Activated CD8-positive, alpha-beta T cell treated with anti-CD3 and anti-CD28 coated beads, Interleukin-2, amount 10 ng/mL, durations not matched to agents 7 days and 5 days (primary cell): ENCODE measurements at places on chromosomes 1 and 21. TPM values are rescaled to one million over a fixed set of nuclear protein-coding genes. Genes with fewer than 3 reads are reported as not detected.

GRCh38 chr1:24157918-24158481 lies 15.1 kb upstream of the IL22RA1 start:
- no peak for DNase-seq
- H3K4me1 ChIP-seq: peaks cover 4% of the 10 kb centered on the region
- no peak overlapping the region for H3K4me3 ChIP-seq
- H3K27me3 ChIP-seq: peaks cover 4% of the 10 kb centered on the region
- H3K36me3 ChIP-seq: peaks cover 2% of the 10 kb centered on the region
- no peak overlapping the region for H3K27ac ChIP-seq

DNA sequence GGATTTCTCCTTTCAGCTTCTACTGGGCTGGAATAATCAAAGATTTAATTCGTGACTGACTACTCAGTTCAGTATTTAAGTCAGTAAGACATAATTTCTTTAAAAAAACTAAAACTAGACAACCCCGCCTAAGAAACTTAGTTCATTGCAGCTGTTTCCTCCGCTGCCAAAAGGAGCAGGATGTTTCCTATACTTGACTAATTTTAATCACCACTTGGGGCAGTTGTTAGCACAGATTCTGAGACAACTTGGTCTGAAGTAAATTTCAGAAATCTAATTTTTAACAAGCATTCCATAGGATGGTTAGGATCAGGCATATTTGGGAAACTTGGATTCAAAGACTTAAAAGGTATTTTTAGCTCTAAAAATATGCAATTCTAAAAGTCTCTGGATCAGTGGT lies 34.0 kb downstream of the EPRS1 start:
- H3K27me3 ChIP-seq: no peaks in the 10 kb centered on the region
- H3K27ac ChIP-seq: no peak overlapping the region
- peaks cover 16% of the 10 kb centered on the region for H3K4me1 ChIP-seq

- H3K4me3 ChIP-seq: no peak overlapping the region
- no peak for DNase-seq
- H3K27ac ChIP-seq: no peak overlapping the region
- no peaks in the 10 kb centered on the region for H3K36me3 ChIP-seq
- H3K4me1 ChIP-seq: peaks cover 9% of the 10 kb centered on the region
These were observed 66.6 kb downstream of the BCAR3 start for GRCh38 chr1:93614986-93615581.

GRCh38 chr1:160739098-160739511 lies at the start of gene SLAMF7:
TSS of gene SLAMF7 (plus strand) at chr1:160739247. CDS start at chr1:160739302, 55 bp downstream.
- H3K27ac ChIP-seq: peak within 1 kb of the TSS; percentile 81
- peaks cover 66% of the 10 kb centered on the region for H3K36me3 ChIP-seq
- peak within 1 kb of the TSS; percentile 85 for H3K4me3 ChIP-seq
- H3K4me1 ChIP-seq: peaks cover 69% of the 10 kb centered on the region
- H3K27me3 ChIP-seq: no peaks in the 10 kb centered on the region
- DNase-seq: peak; percentile 68

DNA sequence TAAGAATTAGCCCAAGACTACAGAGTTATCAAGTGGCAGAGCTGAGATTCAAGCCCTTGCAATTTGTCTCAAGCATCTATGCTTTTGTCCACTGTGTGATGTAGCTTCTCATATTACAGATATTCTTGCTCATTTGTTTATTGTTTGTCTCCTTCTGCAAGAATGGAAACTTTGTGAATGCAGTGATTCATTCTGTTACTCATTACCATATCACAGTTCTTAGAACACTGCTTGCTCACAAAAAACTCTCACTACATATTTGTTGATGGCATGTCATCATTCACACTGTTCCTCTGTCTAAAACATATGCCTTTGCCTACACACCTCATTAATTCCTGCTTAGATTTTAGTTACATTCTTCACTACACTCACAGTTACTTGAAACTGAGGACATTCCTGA lies 1198.9 kb downstream of the PLA2G4A start:
- H3K27ac ChIP-seq: no peak overlapping the region
- H3K27me3 ChIP-seq: no peaks in the 10 kb centered on the region
- no peak overlapping the region for H3K4me3 ChIP-seq
- no peak for DNase-seq
- no peaks in the 10 kb centered on the region for H3K36me3 ChIP-seq

DNA sequence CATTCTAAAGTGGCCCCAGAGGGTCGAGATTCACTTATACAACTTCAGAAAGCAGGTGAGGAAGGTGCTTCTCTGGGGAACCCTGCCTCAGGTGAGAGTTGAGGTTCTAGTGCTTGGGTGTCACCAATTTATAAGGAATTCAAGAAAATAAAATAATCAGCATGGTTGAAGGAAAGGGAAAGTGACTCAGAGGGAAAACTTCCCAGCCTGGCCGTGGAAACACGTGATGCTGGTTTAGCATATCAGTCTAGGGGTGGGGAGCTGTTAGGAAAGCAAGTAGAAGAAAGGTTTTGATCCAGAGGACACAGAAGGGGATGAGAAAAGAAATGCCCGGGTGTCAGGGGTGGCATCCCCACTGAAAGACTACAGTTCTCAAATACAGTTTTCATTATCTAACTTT lies 37.7 kb upstream of the TMEM125 start:
- H3K27me3 ChIP-seq: peaks cover 2% of the 10 kb centered on the region
- H3K4me3 ChIP-seq: no peak overlapping the region
- no peak for DNase-seq
- H3K36me3 ChIP-seq: no peaks in the 10 kb centered on the region

DNA sequence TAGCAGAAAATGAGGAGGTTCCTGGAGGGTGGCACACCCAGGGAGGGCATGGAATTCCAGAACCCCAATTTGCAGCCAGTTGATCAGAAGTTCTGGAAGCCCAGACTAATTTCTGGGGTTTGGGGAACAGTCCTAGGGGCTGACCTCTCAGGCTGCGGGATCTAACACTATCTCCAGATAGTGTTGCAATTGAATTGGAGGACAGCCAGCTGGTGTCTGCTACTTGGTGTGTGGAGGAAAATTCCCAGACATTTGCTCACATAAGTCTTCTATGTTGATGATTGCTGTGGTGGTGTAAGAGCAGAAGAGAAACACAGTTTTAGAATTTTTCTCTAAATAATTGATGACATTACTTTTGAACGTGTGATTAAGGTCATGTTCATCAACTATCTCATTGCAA lies 154.3 kb upstream of the RNPC3 start:
- no peaks in the 10 kb centered on the region for H3K4me1 ChIP-seq
- H3K4me3 ChIP-seq: no peak overlapping the region
- no peaks in the 10 kb centered on the region for H3K27me3 ChIP-seq

GRCh38 chr1:19384113-19384512 lies 72.0 kb downstream of the SLC66A1 start:
- no peaks in the 10 kb centered on the region for H3K27me3 ChIP-seq
- peak overlapping the region; percentile 58 for H3K27ac ChIP-seq
- peaks cover 48% of the 10 kb centered on the region for H3K36me3 ChIP-seq
- peaks cover 26% of the 10 kb centered on the region for H3K4me1 ChIP-seq
- DNase-seq: no peak
- no peak overlapping the region for H3K4me3 ChIP-seq

- peak overlapping the region; percentile 58 for H3K4me3 ChIP-seq
- peaks cover 14% of the 10 kb centered on the region for H3K36me3 ChIP-seq
- H3K4me1 ChIP-seq: peaks cover 91% of the 10 kb centered on the region
- DNase-seq: peak; percentile 56
- peak overlapping the region; percentile 92 for H3K27ac ChIP-seq
These were observed 52.0 kb downstream of the CD2 start for GRCh38 chr1:116806245-116806644.

DNA sequence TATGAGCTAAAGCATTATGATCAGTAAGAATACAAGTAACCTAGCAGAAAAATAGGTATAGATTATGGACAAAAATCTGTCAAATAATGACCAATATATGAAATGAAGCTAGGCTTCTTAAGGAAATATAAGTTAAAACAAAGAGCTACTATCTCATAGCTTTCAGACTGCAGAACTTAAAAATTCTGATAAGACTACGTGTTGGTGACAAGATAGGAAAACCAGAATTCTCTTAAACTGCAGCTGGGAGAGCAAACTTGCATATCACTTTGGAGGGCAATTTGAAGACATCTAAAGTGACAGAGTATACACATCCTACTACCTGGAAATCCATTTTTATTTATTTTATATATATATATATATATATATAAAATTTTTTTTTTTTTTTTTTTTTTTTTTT lies 65.5 kb downstream of the LTN1 start:
- no peak overlapping the region for H3K4me3 ChIP-seq
- H3K36me3 ChIP-seq: peaks cover 46% of the 10 kb centered on the region
- no peak overlapping the region for H3K27ac ChIP-seq
- no peaks in the 10 kb centered on the region for H3K27me3 ChIP-seq

GRCh38 chr1:201740086-201740541 lies 88.8 kb upstream of the IPO9 start:
- no peak overlapping the region for H3K27ac ChIP-seq
- peak overlapping the region; percentile 42 for H3K4me3 ChIP-seq
- no peaks in the 10 kb centered on the region for H3K36me3 ChIP-seq

GRCh38 chr1:36842448-36842847 lies 191.9 kb downstream of the GRIK3 start:
- H3K27ac ChIP-seq: no peak overlapping the region
- H3K4me1 ChIP-seq: no peaks in the 10 kb centered on the region
- DNase-seq: no peak
- H3K4me3 ChIP-seq: no peak overlapping the region

- no peaks in the 10 kb centered on the region for H3K27me3 ChIP-seq
- H3K36me3 ChIP-seq: no peaks in the 10 kb centered on the region
- H3K27ac ChIP-seq: no peak overlapping the region
- no peak for DNase-seq
- H3K4me1 ChIP-seq: no peaks in the 10 kb centered on the region
- H3K4me3 ChIP-seq: no peak overlapping the region
These were observed 83.1 kb upstream of the CSF3R start for GRCh38 chr1:36565576-36566501.

DNA sequence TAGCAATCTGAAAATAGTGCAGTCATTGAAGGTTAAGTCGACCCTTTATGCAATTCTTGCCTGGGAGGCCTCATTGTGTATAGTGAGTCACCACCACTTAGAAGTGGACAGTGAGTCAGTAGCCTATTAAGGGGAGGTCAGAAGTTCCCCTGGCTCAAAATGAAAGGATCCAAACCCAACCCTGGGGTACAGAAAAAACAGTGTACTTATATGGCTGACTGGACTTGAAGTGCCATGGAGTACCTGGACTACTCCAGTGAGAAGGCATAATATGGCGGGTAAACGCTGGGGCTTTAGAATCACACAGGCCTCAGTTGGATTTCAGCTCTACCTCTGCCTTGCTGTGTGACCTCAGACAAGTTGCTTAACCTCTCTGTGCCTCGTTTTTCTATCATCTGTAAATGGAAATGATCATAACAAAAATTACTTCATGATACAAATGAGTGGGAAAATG lies 2.2 kb upstream of the BCL9 start:
- no peak overlapping the region for H3K27ac ChIP-seq
- H3K36me3 ChIP-seq: peaks cover 4% of the 10 kb centered on the region
- no peaks in the 10 kb centered on the region for H3K27me3 ChIP-seq
- DNase-seq: no peak

DNA sequence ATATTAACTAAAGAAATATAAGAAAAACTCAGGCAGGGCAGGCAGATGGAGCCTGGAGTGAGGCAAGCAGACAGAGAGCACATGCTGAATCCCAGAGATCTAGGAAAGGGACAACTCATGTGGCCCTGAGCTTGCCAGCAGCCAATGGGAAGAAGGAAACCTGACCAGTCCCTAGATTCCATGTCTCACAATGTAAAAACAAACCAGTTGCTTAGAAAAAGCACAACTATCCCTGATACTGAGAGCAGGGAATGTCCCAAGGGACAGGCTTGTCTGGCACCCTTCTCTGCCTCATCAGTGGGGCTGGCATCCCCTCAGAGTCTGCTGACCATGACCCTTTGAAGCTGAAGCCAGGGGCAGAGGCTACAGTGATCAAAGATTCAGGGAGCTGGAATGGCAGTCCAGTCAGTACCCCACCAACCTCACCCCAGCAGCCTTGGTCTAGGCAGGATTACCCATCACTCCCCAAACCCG lies 27.8 kb downstream of the HSPG2 start:
- H3K27me3 ChIP-seq: no peaks in the 10 kb centered on the region
- H3K4me3 ChIP-seq: no peak overlapping the region
- no peaks in the 10 kb centered on the region for H3K36me3 ChIP-seq
- peak overlapping the region; percentile 66 for H3K27ac ChIP-seq
- no peak for DNase-seq

DNA sequence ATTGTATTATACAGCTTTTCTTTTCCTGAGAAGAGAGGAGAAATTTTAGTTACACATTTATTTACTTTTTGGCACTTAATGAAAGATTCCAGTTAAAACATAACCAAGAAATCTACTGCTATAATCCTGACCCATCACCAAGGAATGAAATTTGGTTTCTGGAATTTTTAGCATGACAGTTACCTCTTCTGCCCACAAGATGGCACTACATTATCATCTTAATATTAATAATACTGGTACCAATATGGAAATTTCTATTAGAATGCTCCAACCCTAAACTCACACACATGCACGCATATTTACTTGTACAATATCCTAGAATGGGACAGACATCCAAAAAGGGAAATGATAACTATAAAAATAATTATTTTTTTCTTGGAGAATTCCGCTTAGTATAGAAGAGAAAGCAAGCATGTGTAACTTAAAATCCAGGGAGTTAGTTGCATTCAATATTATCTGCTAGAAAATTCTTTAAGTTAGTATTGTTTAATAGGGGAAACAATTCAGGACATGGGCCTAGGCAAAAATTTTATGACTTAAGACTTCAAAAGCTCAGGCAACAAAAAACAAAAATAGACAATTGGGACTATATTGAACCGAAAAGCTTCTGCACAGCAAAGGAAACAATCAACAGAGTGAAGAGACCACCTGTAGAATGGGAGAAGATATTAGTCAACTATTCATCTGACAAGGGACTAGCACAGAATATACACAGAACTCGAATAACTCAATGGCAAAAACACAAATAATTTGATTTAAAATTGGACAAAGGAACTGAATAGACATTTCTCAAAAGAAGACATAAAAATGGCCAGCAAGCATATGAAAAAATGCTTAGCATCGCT lies 37.4 kb downstream of the MAP3K21 start:
- DNase-seq: no peak
- H3K36me3 ChIP-seq: no peaks in the 10 kb centered on the region
- no peaks in the 10 kb centered on the region for H3K4me1 ChIP-seq
- peaks cover 2% of the 10 kb centered on the region for H3K27me3 ChIP-seq

The BCAS2 gene
- 43.4 TPM for total RNA-seq

The AMIGO1 gene
- total RNA-seq: 1.6 TPM

The GPR157 gene
- 1.4 TPM for total RNA-seq

The GUCA2B gene
- total RNA-seq: not detected

The XKR8 gene
- 8.0 TPM for total RNA-seq
